Activated CD4-positive, alpha-beta memory T cell treated with anti-CD3 and anti-CD28 coated beads for 36 hours (primary cell): ENCODE measurements at places on chromosomes 7 and 10.

GRCh38 chr10:6877722-6878392 lies 297.8 kb upstream of the PRKCQ start:
- DNase-seq = no peak

DNA sequence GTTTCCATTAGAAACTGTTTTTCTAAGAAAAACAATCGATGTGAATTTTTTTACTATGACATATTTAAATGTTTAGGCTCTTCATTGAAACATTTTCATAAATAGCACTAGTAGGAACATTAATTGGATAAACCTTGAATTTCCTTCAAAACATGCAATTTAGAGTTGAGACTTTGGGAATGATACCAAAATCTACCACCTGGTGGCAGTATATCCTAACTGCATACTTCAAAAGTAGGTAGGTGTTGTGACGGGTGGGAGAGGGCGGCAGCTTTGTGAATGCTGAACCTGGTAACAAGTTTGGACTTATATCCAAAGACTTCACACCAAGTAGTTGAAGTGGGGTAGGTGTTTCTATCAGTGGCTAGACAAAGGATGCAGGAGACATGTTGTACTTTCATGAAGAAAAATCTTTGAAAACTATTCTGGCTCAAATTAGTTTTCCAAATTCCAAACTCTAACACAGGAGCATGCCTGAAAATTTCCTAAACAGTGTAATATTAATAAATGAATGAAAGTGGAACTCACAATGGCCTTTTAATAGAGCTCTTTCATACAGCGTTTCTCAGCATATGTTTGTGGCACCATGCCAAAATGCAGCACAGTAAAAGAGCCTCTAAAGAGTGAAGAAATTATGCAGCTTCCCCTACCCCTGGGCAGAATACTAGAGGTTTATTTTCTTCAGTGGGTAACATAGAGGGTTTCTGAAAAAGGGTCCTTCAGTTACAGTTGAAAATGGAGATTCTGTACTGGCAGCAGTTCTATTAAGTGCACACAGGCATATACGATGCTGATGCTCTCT lies 201.0 kb upstream of the TPK1 start:
- DNase-seq = peak; percentile 43

DNA sequence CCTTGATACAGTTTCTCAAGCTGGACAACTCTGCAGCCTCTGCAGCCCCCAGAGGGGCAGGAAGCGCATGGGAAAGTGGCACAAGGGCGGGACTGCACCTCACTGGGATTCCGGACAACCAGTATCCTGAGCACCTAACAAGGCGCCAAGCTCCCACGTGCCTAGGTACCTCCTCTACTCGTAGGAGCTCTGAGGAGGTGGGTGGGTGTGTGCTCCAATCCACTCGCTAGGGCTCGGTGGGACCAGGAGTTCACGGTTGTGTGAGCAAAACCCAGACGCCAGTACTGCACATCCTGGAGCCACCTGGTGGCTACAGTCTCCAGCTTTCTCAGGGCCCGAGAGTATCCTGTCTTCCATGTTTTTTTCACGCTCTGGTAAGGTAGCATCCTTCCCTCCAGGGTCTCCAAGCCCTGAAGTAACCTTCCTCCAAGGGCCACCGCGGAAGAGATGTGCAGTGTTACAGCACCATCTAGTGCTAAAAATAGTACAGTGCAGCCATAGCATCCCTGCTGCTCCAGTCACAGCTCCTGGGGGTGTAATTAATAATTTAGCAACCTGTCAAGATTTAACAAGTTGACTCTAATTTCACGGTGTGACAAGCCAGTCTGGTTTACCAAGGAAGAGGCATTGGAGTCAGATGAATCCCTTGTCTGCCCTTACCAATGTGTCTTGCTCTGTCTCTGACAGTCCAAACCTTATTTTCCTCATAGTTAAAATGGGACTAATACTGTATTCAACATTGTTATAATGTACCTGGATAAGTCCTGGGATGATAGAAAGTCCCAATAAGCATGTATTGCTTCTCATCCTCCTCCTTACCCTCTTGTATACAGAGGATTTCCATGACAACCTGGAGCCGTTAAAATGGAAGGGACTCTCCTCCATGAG lies 70.4 kb downstream of the HERPUD2 start:
- DNase-seq = peak; percentile 48

- no peak for DNase-seq
Observed at GRCh38 chr7:40477094-40477493, 342.3 kb downstream of the SUGCT start.

- DNase-seq = no peak
Observed at GRCh38 chr10:35898716-35899440, 256.8 kb upstream of the FZD8 start.

- no peak for DNase-seq
Observed at GRCh38 chr7:94874036-94874785, 33.2 kb upstream of the PPP1R9A start.

DNA sequence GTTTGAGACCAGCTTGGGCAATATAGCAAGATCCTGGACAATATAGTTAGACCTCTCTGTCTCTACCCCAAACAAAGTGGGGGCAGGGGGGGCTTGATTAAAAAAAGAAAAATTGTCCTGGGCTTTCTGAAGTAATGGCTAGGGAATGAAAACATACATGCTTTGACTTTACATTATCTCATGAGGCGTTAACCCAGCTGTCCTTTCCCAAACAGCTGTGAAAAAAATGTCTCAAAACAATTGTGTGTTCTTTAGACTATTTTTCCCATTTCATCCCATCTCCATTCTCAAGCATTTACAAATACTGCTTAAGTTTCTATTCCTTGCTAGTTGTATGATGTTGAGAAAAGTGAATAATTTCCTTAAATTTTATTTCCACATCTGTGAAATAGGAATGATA lies 27.0 kb upstream of the CDK13 start:
- no peak for DNase-seq

DNA sequence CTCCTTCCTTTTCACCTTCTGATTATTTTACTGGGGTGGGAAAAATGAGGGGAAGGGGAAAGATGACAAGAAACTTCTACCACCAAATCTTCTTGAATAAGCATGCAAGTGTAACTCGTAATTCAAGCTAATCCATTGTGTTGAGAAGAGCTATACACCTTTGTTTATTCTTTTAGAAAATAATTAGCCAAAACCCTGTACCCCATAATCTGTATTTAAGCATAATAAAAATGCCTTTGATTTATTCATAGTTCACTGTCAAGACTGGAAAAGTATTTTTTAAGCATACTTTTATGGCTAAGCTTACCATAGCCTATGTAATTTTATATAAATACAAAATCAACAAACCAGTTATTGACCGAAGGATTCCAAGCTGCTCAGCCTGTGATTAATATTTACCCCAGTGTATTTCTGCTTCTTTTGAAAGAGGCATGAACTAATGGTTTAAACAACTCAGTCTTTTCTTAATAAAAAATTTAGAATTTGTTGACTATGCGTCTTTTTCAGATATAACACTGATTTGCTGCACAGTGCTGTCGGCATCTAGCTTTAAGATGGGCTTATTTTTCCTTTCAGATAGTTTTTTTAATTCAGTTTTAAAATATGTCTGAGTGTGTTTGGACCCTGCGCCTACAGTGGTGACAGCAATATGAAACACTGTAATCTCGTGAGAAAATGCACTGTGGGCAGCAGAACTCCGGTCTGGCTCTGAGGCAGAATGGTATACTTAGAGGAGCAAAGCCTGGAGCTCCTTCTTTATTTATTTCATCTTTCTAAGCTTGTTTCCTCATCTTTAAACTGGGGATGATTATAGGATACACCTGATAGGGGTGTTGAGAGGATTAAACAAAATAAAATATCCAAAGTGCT lies 238.8 kb upstream of the LRGUK start:
- no peak for DNase-seq

GRCh38 chr7:54788664-54789063 lies 29.7 kb upstream of the SEC61G start:
- peak; percentile 57 for DNase-seq

DNA sequence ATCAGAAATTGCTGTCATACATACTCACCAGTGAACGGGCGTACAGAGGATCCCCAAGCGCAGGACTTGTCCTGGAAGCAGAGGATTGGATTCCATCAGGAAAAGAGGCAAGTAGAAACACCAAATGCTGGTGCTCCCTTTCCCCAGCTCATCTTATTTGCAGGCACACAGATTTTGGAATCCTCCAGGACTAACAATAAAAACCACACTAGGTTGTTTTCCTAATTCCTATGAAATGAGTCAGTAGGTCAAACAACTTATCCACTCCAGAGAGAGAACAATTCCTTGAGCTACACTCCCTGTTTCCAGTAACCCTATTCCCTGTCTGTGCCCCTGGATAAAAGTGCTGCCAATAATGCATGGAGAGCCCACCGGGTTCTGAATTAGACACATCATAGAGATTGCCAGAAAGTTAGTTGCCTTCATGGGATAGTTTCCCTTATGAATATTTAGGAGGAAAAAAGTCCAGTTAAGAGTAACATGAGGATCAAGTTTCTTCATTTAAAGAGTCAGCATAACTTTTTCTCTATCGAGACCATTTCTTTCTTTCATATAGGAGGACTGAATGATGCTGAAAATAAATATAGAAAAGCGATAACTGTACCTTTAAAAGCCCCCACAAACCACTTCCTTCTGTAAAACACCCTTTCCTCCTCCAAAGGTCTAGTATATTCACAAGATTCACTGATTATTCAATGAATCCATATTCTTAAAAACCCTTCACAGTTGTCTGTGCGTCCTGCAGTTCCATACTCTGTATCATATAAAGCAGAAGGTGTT lies 178.3 kb upstream of the KLF14 start:
- no peak for DNase-seq

DNA sequence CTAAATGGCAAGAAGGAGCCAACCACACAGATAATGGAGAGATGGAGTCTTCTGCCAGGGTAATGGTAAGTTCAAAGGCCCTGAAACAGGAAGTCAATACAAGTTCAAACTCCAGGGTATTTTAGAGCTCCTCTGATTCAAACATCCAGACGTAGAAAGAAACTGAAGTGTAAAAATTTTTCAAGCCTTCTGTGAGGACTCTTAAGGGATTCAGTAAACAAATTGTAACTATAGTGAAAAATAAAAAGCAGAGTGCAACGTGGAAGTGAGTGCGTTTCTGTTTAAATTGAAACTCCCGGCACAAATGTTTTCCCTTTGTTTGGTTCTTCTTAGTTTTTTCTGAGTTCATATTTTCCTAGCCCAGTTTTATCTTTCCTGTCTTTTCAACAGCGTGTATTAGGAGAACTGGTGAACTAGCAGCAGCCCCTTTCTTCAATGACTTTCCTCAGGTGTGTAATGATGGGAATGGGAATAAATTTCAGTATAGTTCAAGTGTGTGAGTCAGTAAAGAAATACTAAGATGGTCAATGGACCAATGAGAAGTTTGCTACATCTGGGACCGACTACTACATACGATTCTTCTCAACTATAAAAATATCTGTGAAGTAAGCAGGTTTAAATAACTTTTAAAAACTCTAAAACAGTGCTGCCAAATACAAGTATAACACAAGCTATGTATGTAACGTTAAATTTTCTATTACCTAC lies 298.9 kb downstream of the CSTF2T start:
- DNase-seq = no peak

- DNase-seq = no peak
Observed at GRCh38 chr7:74523015-74523414, 69.3 kb downstream of the GTF2IRD1 start.

- no peak for DNase-seq
Observed at GRCh38 chr10:75195035-75195763, 15.4 kb upstream of the VDAC2 start.

DNA sequence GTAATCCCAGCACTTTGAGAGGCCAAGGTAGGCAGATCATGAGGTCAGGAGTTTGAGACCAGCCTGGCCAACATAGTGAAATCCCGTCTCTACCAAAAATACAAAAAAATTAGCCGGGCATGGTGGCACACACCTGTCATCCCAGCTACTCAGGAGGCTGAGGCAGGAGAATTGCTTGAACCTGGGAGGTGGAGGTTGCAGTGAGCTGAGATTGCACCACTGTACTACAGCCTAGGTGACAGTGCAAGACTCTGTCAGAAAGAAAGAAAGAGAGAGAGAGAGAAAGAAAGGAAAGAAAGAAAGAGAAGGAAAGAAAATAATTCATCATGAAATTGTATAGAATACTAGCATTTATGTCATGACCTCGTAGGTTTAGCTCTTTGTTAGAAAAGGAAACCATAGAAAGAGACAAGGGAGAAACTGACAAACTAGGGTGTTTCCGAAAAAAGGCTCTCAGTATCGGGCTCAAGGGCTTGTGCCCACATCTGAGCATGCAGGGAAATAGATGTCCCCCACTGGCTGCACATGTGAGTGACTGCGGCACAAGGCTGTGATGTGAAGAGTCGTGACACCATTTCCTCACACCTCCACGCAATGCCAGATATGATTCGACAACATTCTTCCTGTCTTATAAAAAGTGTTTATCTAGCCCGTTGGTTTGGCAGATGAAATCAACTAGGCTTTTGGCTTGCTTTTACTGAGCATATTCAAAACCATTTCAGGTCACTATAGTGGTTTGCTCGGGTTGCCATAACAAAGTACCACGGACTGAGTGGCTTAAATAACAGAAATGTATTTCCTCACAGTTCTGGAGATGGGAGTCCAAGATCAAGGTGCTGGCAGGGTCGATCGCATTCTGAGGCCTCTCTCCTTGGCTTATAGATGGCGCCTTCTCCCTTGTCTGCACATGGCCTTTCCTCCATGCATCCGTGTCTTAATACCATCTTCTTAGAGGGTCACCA lies 2.0 kb downstream of the SRGN start:
- DNase-seq = peak; percentile 93

GRCh38 chr7:8783229-8783628 lies 349.8 kb downstream of the NXPH1 start:
- DNase-seq = no peak

DNA sequence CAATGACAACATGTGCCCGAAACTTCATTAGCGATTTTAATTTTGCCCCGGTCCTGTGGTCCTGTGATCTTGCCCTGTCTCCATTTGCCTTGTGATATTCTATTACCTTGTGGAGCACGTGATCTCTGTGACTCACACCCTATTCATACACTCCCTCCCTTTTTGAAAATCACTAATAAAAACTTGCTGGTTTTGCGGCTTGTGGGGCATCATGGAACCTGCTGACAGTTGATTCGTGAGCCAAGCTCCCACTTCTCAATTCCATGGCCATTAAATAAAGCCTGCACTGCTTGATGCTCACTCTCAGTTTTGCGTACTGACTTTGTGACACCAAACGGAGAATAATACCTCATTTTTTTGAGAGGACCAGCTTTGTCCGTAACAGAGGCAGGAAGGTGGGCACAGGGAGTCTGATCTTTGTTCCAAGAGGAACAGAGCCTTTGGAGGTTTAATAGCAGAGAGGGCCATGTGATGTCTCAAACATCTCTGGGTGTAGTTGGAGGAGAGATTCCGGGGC lies 3.8 kb upstream of the ADAMTS14 start:
- DNase-seq = no peak

DNA sequence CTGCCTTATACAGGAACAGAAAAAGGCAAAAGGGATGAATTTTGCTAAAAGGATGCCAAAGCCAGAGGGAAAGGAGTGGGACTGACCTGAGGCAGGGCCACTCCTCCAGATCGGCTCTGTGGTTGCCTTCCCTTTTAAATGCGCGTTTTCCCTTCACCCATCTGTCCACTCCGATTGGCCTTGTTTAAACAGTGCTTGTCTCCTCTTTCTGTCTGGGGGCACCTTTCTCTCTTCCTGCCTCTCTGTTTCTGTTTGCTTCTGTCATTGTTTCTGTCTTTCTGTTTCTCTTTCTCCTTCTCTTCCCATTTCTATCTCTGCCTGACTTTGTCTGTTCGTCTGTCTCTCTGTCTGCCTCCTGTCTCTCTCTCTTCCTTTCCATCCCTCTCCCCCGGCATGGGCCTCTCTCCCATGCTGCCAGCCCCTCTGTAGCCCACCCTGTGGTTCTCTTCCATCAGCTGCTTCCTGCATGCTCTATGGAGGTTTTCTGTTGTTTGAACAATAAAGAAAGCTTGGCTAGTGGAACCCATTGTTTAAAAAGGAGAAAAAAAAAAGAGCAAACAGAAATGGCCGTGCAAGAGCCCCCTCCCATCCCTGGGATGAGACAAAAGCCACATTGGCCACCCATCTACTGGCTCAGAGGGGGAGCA lies 29.5 kb upstream of the HSPB1 start:
- no peak for DNase-seq
